Activated CD8-positive, alpha-beta memory T cell treated with anti-CD3 and anti-CD28 coated beads for 4 hours (primary cell): ENCODE measurements at places on chromosomes 11 and 22.

DNA sequence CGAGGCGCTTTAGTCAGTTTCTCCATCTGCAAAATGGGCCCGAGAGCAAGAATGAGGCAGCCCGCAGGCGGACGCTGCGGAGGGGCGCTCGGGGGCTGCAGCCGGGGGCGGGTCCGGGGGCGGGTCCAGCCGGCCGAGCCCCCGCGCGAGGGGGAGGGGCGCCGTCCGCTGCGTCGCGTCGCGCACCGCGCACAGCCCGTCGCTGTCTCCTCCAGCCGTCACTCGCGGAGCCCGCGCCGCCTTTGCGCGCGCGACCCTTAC is 282 bp downstream of the PC start:
- DNase-seq: no peak

DNA sequence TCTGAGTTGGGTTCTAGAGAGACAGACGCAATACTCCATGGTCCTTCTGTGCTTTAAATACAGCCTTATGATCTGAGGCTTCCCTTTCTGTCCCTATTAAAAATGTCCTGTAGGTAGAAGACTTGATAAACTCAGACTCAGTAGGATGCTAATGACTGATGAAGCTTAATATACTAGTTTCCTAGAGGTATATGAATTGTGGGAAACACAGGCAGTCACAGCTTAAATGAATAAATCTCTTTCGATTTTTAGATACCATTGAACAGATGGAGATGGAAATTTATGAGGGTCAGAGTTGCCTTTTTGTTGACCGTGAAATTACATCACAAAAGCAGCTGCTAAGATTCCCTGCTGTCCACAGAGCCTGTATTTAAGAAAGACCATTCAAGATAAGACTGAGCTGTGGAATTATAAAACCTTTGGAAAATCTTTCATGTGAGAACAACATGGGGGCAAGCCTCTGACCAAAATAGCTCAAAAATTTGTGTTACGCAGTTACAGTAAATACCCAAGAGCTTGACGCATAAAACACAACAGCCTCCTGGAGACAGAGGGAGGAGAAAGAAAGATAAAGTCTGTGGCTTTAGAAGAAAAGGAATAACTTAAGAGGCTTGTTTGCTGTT is 172.3 kb downstream of the AASDHPPT start:
- DNase-seq: no peak

GRCh38 chr22:19579115-19579811 is 55.1 kb upstream of the CLDN5 start:
- no peak for DNase-seq

DNA sequence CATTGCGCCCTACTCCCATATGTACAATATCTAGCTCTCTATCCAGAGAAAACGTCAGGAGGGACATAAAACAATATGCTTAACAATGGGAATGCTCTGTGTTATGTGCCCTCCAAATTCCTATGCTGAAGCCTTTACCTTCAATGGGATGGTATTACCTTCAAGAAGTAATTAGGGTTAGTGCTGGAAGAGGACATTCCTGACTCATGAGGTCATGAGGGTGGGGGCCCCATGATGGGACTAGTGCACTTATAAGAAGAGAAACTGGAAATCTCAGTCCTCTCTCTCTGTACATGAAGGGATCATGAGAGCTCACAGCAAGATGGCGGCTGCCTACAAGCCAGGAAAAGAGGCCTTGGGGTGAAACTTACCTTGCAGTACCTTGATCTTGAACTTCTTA is 20.3 kb downstream of the MMP20 start:
- DNase-seq: no peak

GRCh38 chr22:22569218-22569617 is 10.2 kb upstream of the PRAME start:
- no peak for DNase-seq

DNA sequence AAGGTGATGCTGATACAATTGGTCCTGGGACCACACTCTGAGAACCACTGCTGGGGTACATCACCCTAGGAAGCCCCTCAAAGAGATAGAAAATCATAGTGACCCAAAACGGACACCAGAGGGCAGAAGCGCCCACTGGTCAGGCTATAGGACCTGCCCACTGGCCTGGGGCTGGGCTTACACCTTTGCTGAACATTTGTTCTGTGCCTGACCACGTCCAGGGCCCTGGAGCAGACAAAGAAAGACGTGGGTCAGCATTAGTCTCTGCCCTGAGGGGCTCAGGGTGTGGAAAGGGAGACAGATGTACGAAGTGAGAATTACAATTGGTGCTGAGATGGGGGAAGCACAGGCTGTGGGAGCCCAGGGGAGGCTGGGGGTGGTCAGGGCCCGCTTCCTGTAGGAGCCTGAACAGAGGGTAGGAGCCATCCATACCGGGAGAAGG is 14.4 kb upstream of the SERPINH1 start:
- DNase-seq: no peak

- DNase-seq: no peak
These were observed 66.9 kb downstream of the TNRC6B start for GRCh38 chr22:40244586-40244985.

DNA sequence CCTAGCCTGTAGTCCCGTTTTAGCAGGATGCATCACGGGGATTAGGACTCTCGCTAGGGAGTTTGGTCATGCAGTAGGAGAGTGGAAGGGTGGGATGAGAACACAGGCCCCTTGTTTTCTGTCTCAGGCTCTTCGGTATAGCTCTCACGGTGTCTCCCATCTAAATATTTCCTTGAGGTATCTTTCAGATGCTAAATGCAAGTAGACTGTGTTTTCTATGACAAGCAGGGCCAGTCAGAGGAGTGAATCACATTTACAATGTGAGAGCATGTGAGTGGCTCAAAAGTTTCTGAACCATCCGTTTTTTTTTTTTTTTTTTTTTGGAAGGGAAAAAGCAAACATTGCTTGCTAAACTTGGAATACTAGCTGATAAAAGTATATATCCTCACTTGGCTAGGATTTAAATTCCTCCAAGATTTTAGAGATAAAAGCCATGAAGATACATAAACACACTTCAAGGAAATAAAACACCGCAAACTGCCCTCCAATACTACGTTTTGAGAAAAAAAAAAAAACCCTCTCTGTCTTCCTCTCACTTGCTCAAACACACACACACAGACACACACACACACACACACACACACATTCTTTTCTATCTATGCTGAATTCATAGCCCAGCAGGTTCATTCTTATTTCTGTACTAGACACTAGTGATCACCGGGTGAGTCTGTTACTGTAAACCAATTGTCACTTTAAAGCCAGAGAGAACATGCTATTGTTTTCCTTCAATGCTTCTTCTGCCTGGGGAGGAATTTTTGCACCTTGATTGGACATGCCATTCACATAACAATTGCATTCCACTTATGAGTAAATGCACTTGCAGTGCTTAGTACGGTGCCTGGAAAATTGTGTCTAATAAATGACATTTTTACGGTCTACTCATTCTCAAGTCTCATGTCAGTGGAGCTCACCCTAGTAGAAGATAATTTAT is 224.6 kb upstream of the CCDC90B start:
- no peak for DNase-seq

DNA sequence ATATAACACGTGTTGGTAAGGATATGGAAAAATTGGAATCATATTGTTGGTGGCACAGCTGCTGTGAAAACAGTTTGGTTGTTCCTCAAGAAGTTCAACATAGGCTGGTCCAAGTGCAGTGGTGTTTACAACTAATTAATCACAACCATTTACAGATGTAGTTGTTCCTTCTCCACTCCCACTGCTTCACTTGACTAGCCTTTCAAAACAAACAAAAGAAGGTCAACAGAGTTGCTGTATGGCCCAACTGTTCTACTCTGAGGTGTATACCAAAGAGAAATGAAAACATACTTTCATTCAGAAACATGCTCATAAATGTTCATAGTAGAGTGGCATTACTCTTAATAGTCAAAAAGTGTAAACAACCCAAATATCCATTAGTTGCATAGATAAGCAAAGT is 36.6 kb upstream of the ACAT1 start:
- no peak for DNase-seq

GRCh38 chr11:2217211-2218030 is 45.8 kb upstream of the TH start:
- no peak for DNase-seq

- no peak for DNase-seq
These were observed 635 bp downstream of the PRR5 start for GRCh38 chr22:44702479-44703198.

DNA sequence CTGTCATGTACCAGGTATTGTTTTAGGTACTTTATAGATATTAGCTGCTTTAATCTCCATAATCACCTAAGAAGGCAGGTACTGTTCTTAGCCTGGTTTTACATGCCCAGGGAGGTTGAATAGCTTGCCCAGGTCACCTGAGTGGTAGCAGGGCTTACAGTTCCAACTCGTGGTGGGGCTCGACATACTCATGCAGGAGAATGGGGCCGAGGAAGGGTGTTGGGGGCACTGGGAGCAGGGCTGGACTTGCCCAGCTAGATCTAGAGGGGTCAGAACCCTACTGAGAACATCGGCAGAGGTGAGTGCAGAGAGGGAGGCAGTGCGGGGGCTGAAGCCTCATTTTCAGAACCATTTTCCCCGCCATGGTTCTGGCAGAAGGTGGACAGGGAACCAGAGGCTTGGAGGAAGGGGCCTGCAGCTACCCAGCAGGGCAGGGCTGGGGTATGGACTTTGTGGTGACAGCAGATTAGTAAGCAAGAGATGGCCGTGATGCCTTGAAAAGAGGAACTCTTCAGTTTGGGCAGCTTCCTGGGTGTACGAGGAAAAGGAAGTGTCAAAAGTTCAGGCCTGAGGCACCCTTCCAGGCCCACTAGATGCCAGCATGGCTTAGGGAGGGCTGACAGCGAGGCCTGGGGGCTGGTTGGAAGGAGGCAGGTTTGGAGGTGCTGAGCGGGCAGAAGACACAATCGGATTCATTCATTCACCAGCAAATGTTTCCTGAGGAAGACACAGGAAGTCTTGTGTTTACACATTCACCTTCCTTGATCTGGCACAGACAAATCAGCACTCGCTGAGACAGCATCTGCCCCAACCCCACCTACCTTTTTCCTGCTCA is 54.7 kb upstream of the LYVE1 start:
- DNase-seq: no peak

- DNase-seq: no peak
These were observed 21.2 kb upstream of the YWHAH start for GRCh38 chr22:31923136-31923535.

DNA sequence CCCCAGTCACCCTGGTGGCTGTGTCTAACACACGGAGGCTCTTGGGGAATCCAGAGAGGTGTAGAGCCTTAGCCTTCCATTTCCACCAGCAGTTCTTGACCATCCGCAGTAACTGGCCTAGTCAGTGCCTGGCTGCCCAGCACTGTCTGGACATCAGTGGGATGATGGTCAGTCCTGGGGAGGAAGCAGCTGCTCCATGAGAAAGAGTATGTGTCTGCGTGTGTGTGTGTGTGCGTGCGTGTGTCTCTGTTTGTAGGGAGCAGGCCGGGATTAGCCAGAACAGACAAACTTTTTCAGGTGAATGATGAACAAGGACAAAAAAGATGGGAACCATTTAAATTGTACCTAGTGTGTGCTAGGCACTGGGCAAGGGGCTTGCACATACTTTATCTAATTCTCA is 109.3 kb upstream of the SYT13 start:
- no peak for DNase-seq

DNA sequence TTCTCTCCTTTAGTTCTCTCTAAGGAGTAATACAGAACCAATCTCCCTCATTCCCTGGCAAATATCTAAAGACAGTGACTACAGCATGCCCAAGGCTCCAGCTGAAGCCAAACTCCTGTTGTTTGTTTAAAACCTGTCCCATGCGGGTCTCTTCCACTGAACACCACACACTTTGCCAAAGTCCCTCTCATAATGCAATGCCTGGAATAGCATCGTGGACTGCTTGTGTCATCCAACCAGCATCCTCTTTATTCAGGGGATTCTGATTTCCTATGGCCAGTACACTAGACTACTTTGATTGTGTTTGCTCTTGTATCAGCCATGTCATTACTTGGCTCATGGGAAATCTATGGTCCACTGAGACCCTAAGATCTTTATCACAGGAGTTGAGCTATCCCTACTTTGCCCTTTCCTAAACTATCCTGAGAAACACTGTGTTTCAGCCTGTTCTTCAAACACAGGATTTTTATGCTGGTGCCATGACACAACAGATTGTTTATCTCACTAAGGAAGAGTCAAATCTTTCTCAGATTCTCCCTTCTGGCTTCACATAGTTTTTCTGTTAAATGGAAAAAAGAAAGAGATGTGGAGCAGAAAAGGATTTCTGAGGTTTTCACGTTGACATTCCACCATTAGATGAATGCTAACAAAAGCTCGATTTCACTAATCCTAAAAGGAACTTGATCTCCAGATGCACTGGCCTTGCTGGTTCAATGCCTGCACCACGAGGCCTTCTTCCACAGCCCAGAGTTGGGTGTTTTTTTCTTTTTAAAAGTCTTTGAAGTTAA is 15.9 kb upstream of the IRAG1 start:
- DNase-seq: no peak

GRCh38 chr11:1888811-1889210 is 2.9 kb downstream of the PRR33 start:
- DNase-seq: no peak

- no peak for DNase-seq
These were observed 124.7 kb upstream of the POU2AF2 start for GRCh38 chr11:111120696-111121302.
